CD4-positive, alpha-beta T cell treated with Interleukin-21 for 1 hour (primary cell): ENCODE measurements at places on chromosomes 6 and 20.

- DNase-seq = no peak
These were observed 82.8 kb upstream of the HIVEP1 start for GRCh38 chr6:11929241-11929835.

GRCh38 chr6:118565311-118565960 is 17.3 kb downstream of the PLN start:
- peak; percentile 70 for DNase-seq

DNA sequence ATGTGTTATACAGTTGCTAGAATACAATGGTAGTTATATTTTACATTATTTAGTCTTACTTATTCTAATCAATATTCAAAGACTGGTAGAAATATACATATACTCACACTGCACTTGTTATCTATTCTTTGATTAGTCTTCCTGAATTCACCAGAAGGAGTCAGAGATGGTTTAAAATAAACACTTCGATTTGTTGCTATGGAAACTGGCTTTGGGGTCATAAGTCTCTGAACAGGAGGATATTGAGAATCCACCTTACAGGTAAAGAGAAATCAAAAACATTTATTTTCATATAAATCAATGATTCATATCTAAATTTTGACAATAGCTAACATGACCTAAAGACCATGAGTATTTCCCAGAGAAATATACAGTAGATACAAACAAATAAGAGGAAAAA is 41.6 kb downstream of the NUP153 start:
- peak; percentile 32 for DNase-seq

DNA sequence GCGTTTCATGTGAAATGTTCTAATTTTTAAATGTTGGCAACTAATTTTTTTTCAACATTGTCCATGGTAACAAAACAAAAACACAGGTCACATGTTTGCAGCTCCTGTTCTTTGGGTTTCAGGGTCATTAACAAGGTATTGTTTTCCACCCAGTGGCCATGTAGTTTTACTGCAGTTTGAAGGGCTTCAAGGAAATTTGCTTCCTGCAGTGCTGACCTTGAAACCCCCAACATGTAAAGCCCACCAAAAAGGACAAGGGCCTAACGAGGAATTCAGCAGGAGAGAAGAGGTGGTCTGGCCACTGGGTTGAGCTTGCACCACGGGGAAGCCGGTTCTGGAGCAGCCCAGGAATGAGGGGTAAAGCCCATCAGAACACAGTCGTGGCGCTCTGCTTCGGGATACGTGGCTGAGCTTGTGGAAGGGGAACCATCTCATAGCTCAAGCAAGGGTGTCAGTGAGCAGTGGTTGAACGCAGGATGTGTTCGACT is 13.9 kb upstream of the KLHL31 start:
- DNase-seq = peak; percentile 44

DNA sequence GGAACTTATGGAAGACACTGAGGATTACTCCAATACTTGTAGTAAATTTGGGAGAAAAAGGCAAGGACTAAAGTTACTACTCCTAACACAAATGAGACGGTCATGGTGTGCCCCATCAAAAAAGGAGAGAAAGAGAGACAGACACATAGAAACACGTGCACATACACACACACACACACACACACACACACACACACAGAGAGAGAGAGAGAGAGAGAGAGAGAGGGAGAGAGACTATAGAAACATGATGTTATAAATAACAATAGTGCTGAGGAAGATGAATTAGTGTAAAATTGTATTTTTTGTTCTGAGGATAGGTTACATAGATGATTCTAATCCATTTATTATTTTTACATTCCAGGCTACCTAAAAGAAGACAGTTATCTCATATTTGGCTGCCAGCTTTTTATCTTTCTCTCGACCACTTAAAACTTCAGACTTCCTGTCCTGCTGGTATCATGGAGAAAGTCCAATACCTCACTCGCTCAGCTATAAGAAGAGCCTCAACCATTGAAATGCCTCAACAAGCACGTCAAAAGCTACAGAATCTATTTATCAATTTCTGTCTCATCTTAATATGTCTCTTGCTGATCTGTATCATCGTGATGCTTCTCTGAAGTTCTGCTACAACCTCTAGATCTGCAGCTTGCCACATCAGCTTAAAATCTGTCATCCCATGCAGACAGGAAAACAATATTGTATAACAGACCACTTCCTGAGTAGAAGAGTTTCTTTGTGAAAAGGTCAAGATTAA is 10.5 kb downstream of the PLN start:
- DNase-seq = peak; percentile 70

DNA sequence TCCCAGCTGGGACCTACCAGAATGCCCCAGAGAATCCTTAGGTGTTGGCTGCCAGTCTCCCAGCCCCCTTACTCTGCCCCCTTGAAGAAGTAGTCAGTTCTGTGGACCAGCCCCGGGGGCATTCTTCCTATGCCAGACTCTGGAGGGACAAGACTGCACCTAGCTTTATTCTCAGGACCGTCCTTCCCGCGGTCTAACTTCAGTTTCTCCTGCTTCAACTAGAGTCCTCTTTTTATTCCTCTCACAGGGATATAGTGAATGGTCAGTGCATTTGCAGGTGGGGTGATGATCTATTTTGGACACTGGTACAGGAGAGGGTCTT is 35.9 kb upstream of the MDFI start:
- no peak for DNase-seq

DNA sequence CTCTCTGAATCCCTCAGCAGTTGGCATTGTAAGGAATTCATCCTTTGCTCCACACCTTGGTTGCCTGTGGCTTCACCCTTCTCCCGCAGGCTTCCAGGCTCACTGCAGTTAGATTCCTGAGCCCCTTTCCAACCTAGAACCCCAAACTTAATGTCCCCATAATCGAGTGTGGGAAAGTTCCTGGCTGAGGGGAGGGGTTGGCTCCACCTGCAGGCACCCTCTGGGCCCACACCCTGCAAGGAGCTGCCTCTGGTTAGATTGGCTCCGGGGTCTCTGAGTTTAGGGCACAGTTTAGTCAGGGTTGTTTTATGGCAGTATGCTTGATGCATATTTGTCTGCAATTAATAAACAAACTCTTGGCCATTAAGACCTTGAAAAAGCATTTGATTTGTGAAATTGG is 63.4 kb downstream of the MTHFD1L start:
- no peak for DNase-seq

DNA sequence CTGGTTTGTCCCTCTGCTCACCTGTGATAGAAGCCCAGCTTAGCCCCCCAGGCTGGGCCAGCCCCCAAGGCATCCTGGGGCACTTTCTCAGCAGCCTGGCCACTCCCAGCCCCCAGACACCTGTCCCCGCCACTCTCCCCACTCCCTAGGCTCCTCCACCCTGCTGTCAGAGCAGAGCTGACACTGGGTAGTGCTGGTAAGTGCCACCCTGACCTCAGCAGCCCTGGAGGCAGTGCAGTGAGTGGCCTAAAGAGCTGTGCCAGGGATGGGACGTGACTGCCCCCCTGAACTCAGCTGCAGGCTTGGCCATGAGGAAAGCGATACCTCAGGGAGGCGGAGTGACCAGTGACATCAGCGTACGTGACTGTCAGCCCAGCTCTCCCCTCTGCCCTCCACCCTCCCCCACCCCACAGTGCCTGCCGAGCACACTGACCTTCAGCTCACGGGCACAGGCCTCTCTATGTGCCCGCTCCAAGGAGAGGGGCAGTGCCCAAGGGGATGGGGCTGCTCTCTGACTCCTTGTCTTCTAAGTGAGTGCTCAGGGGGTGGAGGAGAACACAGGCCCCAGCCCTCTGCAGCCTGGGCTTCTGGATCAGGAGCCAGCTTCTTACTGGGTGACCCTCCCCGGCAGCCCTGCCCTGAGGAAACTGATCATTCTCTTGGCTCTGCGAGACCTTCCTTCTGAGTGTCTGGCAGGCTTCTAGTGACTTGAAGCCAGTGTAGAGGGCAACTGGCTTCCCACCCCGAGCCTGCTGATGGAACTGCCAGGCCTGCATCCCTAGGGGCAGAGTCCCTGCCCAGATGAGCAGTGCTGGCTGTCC is 172.7 kb downstream of the MRPL14 start:
- no peak for DNase-seq

- DNase-seq = no peak
These were observed 10.8 kb upstream of the AKAP7 start for GRCh38 chr6:131124336-131125071.

GRCh38 chr20:48759631-48760245 is 68.1 kb downstream of the PREX1 start:
- no peak for DNase-seq

GRCh38 chr20:38049800-38050199 is 16.3 kb downstream of the RPRD1B start:
- no peak for DNase-seq

DNA sequence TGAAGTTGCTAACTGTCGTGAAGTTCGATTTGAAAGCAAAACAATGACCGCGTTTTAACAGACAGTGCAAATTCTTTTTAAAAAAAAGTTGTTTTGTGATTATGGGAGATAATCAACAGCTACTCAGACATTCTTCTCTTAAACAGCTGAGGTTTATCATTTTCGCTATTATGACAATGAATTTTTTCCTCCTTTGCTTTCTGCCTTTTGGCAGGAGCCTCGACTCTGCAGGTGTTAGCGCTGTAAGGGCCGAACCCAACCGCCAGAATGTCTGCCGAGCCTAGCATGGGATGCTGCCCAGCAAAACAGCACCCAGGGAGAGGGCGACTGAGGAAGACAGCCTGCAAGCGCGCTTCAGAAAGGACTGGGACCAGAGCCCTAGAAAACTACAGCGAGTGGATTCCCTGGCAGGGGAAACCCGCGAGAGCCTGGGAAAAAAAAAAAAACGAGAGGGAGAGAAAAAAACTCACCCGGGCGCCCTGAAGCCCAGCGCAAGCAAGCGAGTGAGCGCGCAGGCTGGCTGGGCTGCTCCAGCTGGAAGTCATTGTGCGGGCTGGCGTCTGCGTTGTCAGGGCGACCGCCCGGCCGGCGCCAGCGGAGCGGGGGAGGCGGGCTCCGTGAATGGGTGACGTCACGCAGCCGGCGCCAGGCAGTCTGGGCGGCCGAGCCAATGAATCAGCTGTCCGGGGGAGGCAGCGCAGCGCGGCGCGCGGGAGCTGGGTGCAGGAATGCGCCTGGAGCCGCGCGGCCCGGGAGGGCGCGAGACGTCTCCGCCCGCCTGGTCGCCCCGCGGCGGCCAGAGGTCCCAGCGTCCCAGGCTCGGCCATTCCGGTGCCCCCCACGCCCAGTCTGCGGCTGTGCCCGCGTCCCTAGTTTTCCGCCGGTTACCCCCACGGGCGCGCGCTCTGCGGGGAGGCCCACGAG is 32.7 kb upstream of the ID4 start:
- DNase-seq = peak; percentile 1

GRCh38 chr6:162005372-162005771 is 722.2 kb downstream of the PRKN start:
- no peak for DNase-seq

- DNase-seq = no peak
These were observed 10.9 kb upstream of the BPIFB6 start for GRCh38 chr20:33020278-33021161.

- no peak for DNase-seq
These were observed 42.1 kb downstream of the MDFI start for GRCh38 chr6:41680182-41680965.

GRCh38 chr6:149054559-149055194 is 262.8 kb upstream of the TAB2 start:
- DNase-seq = no peak

GRCh38 chr6:139979021-139979725 is 604.7 kb upstream of the CITED2 start:
- DNase-seq = no peak

DNA sequence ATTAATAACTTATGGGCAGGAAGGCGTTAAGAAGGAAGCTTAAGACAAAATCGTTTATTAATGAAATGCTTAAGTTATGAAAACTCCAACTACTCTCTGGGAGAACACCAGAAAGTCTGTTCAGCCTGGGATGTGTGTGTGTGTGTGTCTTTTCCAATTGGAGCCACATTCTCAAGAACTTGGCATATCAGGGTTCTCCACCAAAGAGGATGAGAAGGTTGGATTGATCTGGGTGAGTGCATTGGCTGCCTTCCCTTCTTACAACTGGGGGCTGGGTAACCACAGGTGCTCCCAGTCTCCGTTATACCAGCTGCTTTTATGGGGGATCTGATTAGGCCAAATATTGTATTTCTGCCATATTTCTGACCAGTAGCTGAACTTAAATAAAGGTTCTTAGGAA is 102.1 kb downstream of the MAN1A1 start:
- DNase-seq = no peak

DNA sequence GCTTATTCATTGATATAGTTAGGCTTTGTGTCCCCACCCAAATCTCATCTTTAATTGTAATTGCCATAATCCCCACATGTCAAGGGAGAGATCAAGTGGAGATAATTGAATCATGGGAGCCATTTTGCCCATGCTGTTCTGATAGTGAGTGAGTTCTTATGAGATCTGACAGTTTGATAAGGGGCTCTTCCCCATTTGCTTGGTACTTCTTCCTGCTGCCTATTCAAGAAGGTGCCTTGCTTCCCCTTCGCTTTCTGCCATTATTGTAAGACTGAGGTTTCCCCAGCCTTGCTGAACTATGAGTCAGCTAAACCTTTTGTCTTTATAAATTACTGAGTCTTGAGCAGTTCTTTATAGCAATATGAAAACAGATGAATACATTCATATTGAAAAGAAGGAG is 45.6 kb downstream of the CENPW start:
- DNase-seq = no peak

DNA sequence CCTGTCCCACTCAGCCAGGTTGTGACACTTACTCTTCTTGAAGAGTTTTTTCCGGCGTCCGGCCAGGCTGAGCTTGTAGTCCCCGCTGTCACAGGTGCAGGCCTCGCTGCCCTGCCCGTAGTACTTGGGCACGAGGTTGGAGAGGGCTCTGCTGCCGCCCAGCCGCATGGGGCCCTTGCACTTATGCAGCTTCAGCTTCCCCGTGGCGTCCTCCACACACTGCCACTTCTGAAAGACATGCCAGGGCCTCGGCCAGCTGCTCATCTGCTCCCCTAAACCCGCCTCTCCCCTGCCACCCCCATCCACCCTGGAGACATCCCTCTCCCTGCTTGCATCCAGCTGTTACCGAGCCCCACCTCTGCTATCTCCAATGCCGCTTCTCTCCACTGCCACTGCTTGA is 113.1 kb downstream of the SULF2 start:
- no peak for DNase-seq

- DNase-seq = no peak
These were observed 493.9 kb upstream of the MARCKS start for GRCh38 chr6:113363048-113363798.

DNA sequence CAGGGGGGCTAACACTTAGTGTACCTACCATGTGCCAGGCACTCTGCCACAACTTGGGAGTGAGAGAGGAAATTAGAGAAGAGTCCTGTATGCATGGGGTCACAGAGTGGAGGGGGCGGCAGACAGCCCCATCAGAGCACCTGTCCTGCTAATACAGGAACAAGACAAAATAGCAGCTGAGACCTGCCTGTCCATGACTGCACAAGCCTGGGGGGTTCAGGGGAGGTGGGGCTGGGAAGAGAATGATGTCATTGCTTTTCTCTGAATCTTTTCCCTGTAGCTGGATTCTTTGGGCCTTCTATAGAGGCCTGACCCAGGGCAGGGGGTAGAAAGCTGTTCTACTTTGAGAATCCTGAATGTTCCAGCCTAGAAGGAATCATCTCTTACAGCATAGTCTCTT is 37.4 kb downstream of the FOXP4 start:
- DNase-seq = no peak

- DNase-seq = no peak
These were observed 137.6 kb downstream of the OTOR start for GRCh38 chr20:16885746-16886145.

- no peak for DNase-seq
These were observed 1255.1 kb upstream of the EYS start for GRCh38 chr6:66962082-66962481.
